ENCODE measurements at places on chromosomes 12 and 14.

GRCh38 chr12:571795-572531, 91.3 kb downstream of the NINJ2 start:
- DNase-seq = peak; percentile 6

GRCh38 chr14:76467711-76468155, 91.8 kb downstream of the ESRRB start:
- no peak for DNase-seq

- no peak for DNase-seq
Observed at GRCh38 chr12:111881716-111882115, 39.7 kb downstream of the MAPKAPK5 start.

GRCh38 chr14:34678306-34678705, 36.1 kb downstream of the CFL2 start:
- DNase-seq = no peak

DNA sequence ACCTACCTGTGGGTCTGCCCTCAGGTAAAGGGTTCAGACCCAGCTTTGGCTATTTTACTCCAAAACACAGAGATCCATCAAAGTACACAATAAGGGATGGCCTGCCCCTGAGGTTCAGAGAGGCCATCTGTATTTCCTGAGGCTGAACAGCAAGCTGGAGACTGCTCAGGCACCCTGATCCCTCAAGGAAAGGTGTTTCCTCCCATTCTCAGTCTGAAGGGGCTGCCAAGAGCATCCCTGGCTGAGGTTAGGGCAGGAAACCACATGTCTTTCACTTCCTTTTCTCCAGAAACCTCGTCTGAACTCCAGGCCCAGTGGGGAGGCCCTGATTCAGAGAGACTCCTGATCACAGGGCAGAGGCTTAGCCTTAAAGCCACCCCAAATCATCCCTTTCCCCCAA, 1.5 kb downstream of the RILPL1 start:
- DNase-seq = peak; percentile 85

DNA sequence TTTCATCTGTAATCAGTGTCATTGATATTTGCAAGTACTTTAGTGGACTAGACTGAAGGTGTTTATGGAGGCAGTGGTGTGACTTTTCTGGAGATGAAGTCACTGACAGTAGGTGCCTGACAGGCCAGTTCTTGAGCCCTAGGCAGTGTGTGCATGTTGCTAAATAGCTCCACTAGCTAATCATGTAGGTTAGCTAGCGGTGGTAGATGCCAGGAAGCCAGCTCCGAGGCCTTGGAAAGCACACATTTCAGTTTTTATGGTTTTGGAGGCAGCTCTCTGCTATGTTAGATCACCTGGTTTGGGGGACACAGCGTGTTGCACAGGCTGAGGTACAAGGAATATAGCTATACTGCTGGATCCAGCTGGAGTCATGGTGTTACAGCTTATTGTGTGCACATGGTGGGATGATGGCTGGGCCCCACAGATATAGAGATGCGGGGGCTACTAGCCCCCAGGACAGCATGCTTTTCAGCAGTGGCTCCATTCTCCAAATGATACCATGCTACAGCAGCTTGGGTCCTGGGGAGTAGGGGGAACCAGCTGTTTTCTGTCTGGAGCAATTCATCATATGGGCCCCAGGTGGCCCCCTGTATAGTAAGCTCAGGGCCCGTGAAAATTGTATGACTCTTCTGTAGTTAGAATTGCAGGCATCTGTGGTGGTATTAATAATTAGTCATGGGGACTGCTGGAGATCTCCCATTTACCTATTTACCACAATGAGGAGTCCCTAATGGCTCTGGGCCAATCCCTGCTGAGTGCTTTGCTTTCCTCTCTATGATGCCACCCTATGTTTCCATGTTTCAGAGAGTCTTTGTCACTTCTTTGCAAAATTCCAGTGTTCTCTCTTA, 367.2 kb upstream of the LMO3 start:
- DNase-seq = no peak

DNA sequence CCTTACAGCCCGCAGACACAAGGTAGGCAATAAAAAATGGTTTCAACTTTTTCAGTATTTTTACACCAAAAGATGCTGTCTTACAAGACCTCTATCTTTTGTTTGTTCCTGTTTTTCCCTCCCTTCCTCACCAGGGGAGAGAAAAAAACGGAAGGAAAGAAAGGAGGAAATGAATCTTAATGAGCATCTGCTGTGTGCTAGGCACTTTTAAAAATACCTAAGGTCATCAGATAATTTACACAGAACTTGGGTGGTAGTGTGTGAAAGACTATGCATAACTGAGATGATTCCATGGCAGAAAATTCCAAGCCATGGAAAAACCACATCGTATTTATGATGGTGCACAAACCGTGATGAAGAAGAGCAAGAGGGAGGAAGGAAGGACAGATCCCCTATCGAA, 121.2 kb downstream of the DIP2B start:
- no peak for DNase-seq

- no peak for DNase-seq
Observed at GRCh38 chr12:53551889-53552291, 44.6 kb upstream of the NPFF start.

GRCh38 chr12:108635997-108636808, 2.5 kb upstream of the SELPLG start:
- no peak for DNase-seq

DNA sequence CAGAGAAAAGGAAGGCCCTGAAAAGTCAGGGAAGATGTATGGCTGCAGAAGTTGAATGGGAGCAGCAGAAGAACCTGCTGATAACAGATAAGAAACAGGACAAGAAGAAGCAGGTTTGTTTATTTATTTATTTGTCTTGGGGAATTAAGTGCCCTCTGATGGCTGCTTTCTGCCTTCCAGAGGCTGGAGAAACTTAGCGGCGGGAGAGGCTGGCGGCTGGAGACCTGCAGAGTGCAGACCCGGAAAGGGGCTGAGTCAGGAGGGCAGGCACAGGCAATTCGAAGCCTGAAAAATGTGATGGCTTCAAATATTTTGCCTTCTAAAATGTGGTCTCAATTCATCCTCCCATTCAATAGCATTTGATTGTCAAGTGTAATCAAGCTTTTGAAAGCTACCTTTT, 168.2 kb upstream of the GZMB start:
- no peak for DNase-seq

- DNase-seq = no peak
Observed at GRCh38 chr12:105033851-105034250, 47.7 kb downstream of the NOPCHAP1 start.

GRCh38 chr12:94057262-94058151, 90.9 kb upstream of the PLXNC1 start:
- DNase-seq = no peak

- no peak for DNase-seq
Observed at GRCh38 chr12:62297321-62297720, 37.1 kb downstream of the USP15 start.

DNA sequence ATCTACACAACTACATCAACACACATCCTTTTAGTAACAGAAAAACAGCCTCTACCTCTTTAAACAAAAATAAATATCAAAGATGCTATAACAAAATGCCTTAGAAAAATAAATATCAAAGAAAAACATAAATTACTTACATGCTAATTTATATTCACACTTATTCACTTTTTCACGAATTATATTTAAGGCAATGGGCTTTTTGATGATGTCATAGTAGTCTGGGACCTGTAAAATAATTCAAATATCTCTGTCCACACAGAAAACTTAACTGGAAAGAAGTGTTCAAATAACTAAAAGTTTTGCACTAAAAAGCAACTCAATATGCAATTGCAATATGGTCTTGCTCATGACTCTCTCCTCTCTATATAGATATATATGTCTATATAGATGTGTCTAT, 40.3 kb upstream of the CFL2 start:
- DNase-seq = no peak

DNA sequence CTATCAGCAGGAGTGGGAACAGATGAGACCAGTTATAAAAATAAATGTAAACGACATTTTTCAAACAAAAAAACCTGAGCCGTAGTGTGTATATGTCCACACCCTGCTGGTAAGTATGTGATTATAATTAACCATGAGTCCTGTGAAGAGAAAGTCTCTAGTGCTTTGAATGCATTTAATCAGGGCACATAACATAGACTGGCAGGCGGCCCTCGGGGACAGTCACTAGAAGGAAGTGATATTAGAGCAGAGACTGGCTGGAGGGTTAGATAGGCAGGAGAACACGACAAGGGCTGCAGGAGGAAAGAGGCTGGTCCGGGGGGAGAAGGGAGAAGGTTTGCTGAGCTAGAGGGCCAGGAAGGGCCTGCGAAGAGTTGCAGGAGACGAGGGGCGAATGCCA, 23.8 kb upstream of the ELK3 start:
- DNase-seq = peak; percentile 38

GRCh38 chr14:95784137-95784536, 70.2 kb upstream of the TCL1A start:
- DNase-seq = peak; percentile 15

- no peak for DNase-seq
Observed at GRCh38 chr12:4331842-4332241, 10.8 kb downstream of the TIGAR start.

DNA sequence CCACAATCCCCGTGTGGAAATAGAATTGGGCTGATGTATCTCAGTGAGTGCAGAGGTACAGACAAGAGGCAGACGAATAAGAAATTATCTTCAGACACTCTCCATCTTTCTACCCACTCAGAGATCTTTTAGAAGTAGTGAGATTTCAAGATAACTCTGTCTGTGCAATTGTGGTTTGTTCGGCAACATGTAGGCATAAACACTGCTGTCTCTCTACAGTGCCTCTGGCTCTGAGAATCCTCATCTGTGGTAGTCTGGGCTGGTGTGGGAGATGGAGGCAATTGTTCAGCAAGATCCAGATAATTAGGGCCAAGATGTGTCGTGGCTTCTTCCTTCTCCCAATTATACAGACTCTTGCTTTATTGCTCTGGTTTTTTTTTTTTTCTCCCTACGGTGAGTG, 3.1 kb downstream of the HOXC13 start:
- DNase-seq = no peak

DNA sequence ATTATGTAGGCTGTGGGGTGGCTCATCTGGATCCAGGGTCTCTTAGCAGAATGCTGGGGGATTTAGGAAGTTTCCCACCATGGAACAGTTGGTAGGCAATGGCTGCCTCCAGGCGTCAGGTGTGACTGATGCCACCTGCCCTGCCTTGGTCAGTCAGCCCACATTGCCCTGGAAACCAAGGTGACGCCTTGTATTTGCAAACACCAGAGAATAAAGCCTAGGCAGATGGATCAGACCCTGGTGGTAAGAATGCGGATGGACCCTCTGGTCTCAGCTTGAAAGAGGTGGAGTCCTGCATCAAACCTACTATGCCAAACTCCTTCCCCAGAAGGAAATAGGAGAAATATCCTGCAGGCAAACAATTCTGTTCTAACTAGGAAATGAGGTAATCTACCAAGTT, 38.2 kb downstream of the NCKAP5L start:
- DNase-seq = peak; percentile 42

DNA sequence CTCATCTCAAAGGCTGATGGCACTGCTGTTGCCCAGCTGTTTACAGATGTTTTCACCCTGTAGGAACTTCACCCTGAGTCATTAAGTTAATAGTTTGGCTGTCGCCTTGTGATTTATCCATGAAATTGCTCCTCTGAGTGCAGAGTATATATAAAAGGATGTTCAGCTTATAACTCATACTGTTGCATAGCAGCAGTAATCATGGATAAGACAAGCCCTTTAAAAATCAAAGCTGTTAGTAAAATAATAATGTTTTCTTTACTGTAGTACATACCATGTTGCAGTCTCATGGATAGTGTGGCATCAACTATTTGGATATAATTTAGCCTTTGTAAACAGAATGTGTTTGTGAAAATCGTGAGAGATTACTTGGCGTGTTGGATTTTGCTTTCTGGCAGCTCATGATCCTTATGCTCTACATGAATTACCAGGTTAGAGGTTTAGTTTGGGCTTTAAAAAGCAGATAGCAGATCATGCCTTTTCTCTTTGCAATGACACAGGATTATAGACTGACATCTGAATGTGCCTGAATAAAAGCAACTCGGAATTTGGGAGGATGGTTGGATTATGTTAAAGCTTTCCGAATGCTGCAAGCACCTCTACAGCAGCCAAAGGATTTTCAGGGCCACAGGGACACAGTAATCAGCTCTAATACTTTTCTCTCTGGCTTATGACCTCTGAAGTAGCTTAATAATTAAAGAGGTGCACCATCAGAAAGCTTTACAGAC, 279.7 kb upstream of the ATP2B1 start:
- no peak for DNase-seq

- no peak for DNase-seq
Observed at GRCh38 chr14:91732439-91732838, 553 bp upstream of the CATSPERB start.

- no peak for DNase-seq
Observed at GRCh38 chr12:25684070-25684469, 131.0 kb upstream of the LMNTD1 start.

DNA sequence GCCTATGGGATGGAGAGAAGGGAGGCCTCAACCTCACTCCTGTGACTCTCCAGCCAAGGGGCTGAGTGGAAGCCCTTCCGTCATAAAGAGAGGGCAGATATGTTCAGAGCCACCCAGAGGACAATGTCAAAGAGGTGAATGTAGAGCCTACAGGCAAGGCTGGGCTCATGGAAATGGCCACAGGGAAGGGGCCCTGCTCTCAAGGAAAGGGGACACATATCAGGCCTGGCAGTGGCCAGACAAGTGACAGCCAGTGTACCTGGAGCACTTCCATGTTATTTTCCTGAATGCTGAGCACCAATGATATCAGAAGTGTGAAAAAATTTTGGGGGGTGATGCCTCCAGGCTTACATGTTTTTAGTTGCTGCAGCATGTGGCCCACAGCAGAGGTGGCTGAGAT, 36.6 kb upstream of the DDX11 start:
- DNase-seq = no peak
